Activated CD4-positive, alpha-beta memory T cell treated with anti-CD3 and anti-CD28 coated beads, Interleukin-2, amount 10 ng/mL, durations not matched to agents 7 days and 5 days (primary cell): ENCODE measurements at places on chromosomes 6 and 20.

DNA sequence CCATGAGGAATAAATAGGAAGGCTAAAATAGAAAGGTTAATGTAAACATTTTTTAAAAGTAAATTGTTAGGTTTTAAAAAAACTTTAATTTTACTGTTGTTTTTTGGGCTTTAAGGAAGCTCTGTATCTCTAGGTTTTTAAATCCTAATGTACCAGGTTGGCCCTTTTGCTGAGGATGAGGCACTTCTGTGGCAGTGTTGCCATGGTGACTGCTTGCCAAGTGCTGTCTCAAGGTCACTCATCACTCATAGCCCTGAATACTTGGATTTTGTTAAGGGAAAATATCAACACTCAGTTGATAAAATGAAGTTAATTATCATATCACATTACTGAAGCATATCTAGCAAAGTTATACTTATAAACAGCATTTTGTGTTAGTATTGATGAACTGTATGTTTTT, 50.2 kb downstream of the NCOA3 start:
- DNase-seq, result no peak

- DNase-seq, result no peak
These were observed 516.6 kb upstream of the JARID2 start for GRCh38 chr6:14729129-14729871.

DNA sequence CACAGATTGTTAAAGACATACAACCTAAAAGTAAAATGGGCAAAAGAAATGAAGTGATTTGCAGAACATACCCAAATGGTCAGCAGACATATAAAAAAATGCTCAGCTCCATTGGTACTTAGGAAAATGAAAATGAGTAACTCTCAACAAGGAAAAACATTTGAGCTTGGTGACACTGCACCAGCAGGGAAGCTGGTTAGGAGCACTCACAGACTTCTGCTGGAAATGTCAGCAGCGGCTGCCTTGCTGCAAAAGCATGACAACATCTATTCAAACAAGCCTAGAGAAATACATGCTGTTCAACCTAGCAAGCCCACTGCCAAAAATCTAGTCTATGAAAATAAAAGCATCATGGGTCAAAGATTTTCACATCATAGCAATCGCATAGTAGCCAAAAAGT, 99.0 kb upstream of the FOXQ1 start:
- DNase-seq, result no peak

DNA sequence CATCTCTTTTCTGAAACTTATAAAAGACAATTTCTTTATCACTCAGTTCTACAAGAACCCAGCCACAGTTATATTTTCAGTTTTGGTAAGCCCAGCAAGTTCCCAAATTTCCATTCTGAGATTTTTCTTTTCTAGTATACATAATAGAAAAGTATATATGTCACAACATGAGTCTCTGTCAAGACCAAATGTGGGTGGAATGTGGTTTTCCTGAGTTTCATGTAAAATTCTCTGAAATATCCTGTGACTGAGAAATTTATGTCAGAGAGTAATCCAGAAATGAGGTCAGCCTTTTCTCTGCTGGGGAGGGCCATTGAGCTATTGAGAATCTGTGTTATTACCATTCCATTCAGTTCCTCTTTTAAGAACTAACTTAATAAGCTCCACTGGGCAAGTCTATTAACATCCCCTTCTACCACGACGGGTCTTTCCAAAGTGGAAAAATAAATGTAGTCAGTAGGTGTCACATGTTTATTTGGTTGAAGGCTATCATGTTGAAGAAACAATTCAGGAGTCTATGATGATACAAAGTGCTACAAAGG, 100.7 kb upstream of the HMGN3 start:
- no peak for DNase-seq

DNA sequence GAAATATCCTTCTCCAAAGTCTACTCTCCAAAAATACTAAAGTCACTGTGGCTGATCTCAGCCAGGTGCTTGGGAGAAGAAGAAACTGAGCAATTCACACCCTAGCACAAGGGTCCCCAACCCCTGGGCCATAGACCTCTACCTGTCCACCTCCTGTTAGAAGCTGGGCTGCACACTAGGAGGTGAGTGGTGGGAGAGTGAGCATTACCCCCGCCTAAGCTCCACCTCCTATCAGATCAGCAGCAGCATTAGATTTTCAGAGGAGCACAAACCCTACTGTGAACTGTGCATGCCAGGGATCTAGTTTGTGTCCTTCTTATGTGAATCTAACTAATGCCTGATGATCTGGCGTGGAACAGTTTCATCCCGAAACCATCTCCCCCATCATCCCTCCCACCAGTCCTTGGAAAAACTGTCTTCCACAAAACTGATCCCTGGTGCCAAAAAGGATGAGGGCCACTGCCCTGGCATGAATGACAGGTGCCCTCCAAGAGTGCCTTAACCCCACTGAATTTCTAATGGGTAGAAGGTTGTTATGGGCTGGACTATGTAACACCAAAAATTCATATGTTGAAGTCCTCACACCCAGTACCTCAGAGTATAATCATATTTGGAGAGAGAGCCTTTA, 109.2 kb upstream of the CDYL start:
- no peak for DNase-seq

- DNase-seq, result no peak
These were observed 219.1 kb upstream of the STXBP5 start for GRCh38 chr6:146985111-146985510.

GRCh38 chr20:10536531-10536930, 101.4 kb downstream of the SLX4IP start:
- DNase-seq, result peak; percentile 42

- DNase-seq, result no peak
These were observed 45.7 kb downstream of the FARS2 start for GRCh38 chr6:5307058-5307457.

- DNase-seq, result no peak
These were observed 49.5 kb downstream of the YTHDF1 start for GRCh38 chr20:63166193-63167020.

DNA sequence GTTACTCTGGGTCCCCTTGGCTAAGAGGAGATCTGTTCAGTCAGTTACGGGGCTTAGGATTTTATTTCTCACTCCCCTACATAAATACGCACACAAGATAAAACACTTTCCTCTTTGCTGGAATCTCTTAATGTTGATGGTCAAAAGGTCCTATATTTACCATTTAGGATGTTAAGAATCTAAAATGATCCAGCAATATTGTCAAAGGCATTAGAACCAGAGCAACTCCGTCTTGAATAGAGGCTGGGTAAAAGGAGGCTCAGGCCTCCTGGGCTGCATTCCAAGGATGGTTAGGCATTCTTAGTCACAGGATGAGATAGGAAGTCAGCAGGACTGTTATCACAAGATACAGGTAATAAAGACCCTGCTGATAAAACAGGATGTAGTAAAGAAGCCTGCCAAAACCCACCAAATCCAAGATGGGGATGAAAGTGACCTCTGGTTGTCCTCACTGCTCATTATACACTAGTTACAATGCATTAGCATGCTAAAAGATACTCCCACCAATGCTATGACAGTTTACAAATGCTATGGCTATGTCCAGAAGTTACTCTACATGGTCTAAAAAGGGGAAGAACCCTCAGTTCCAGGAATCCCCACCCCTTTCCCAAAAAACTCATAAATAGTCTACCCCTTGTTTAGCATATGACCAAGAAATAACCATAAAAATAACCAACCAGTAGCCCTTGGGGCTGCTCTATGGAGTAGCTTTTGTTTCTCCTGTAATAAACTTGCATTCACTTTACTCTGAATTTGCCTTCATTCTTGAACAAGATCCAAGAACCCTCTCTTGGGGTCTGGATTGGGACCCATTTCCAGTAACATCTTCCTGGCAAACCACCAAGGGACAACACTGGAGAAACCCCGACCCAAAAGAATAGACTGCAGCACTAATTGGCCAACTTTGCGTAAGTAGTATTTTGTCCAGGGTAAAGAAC, 107.5 kb downstream of the DTNBP1 start:
- no peak for DNase-seq

DNA sequence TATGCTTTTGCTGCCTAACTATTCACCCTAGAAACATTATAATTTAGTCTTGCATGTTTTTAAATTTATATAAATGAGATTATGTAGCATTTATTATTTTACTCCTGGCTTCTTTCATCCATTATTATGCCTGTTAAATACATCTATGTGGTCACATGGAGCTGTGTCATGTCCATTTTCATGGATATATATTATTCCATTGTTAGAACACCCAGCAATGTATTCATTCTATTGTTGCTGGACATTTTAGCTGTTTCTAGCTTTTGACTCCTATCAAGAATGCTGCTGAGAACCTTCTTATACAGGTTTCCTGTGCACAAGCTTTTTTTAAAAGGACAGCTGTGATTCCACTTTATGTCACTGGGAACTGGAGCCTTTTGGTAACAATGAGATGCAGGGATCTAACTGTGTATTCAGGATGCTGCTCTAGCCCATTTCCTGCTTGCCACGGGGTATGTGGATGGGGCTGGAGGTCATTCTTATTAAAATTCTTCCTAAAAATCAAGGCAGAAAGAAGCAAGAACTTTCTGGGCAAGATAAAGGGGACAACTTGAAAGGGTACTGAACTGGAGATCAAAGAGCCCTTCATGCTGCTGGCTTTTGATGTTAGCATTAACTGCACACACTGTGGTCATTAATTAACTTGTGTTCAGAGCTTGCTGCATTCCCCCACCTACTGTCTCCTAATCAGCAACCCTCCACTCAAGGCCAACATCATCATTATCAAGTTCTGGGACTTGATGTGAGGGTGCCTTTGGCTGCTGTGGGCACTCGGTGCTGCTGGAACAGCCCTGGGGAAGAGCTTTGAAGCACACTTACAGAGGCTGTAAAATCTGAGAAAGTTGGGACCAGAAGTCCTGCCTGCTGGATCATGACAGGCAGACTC, 96.6 kb upstream of the AKIRIN2 start:
- DNase-seq, result no peak

DNA sequence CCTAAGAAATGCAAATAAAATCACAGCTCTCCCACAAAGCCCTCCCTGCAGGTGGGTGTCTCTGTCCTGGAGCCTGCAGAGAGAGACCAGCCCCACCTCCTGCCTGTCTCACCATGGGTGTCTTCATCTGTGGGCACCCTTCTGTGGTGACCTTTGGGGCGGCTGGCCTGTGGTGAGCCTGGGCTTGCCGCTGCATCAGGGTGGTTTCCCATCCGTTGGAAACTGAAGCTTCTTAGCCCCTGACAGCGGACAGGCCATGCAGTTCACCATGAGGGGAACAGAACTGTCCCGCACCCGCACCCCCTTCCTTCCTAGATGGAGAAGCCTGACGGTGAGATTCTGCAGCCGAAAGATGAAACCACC, 42.3 kb upstream of the FRMD1 start:
- DNase-seq, result peak; percentile 16

GRCh38 chr20:22681591-22682248, 97.3 kb upstream of the FOXA2 start:
- no peak for DNase-seq

- DNase-seq, result peak; percentile 72
These were observed 38.7 kb downstream of the MAP3K5 start for GRCh38 chr6:136753624-136754023.
